ENCODE measurements at places on chromosomes 3 and 15. TPM values are rescaled to one million over a fixed set of nuclear protein-coding genes. Genes with fewer than 3 reads are reported as not detected.

- DNase-seq: no peak
Measured at GRCh38 chr3:67090474-67090873, 92.4 kb downstream of the KBTBD8 start.

DNA sequence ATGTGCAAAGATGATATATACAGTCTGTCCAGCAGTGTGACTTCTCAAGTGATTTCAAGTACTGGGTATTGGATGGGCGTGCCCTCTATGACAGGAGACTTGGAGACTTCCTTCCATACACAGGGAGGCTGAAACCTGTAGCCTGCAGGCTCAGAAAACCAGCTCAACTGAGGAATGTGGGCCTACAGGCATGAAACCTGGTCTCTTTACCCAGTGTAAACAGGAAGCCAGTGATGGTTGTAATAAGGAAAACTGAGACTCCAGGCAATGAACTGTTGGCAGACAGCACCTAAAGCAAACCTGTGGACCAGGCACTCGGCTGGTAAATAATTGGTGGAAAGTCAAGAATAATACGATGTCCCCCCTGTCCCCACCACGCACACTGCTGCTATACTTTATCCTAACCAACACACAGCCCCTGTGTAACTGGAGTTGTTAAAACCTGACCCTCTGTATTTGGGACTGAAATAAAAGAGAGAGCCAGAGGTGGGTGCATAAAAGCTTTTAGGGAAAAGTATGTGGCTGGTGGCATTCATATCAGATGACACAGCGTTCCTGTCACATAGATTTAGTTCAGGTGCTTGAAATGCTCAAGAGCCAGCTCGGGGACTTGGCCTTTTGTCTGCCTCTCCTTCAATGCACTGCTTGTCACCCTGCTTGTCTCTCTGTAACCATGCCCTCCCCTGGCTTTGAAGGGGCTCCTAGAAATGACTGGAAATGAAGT, 144.7 kb downstream of the TPRG1 start:
- DNase-seq: no peak

GRCh38 chr3:100932491-100932890, 60.7 kb downstream of the ABI3BP start:
- no peak for DNase-seq

DNA sequence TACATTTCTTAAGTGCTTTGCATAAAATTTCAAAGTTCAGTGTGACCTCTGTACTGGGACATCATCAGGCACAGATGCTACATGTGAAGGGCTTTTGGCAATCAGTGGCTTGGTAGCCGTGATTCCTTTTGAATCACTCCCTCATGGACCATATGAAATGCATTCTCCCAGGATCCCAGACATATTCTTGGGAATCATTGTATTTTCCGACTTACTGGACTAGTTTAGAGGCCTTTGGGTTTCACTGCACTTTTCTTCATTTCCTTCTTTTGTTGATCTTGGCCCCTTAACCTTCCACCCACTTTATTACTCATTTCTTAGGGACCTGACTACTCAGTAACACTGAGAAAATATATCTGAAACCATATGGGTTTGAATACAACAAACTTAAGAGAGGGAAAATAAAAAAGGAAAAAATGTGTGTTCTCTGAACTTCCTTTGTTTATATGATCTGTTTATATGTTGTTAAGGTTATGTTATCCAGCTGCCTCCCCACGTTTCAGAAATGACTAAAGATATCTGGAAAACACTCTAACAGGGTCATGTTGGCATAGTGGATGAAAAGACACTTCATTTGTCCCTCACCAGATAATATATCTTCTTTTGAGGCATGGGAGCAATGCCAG, 35.1 kb downstream of the HMG20A start:
- DNase-seq: peak; percentile 53

GRCh38 chr15:88513195-88513594, 33.3 kb downstream of the DET1 start:
- DNase-seq: no peak

DNA sequence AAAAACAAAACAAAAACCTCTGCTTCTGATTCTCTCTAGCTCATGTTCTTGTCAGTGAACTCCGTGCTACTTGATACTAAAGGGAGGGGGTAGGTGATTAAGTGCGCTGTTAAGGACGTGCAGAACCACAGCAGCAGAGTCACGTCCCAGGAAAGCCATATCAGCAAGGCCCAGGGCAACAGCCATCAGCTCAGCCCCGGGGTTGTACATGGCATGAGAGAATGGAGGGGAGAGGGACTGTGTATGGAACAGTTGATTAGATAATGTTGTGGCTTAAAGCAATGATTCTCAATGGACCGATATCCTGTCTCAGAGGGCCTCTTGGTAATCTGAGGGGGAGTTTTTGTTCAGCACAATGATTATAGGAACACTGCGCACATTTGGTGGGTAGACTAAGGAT, 27.6 kb downstream of the C2CD4A start:
- DNase-seq: no peak

- no peak for DNase-seq
Measured at GRCh38 chr3:196932600-196932999, 9.7 kb downstream of the NCBP2 start.

DNA sequence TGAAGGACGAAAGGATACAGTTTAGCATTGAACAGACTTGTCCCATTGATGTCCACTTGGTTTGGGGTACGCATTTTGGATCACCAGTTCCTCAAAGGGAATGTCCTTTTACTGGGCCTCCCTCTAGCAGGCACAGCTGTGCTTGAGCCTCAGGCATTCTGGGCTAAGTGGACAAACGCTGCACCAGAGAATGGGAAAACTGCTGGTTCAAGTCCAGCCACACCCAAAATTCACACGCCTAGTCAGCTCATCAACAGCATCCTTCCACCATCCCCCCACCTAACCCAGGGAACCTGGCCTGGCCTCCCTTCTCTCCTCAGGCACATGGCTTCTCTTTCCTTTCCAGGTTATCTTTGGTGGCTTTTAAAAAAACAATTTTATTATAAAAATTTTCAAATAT, 59.1 kb upstream of the ALDH1A3 start:
- DNase-seq: no peak

- DNase-seq: no peak
Measured at GRCh38 chr3:136184703-136185102, 11.4 kb downstream of the MSL2 start.

DNA sequence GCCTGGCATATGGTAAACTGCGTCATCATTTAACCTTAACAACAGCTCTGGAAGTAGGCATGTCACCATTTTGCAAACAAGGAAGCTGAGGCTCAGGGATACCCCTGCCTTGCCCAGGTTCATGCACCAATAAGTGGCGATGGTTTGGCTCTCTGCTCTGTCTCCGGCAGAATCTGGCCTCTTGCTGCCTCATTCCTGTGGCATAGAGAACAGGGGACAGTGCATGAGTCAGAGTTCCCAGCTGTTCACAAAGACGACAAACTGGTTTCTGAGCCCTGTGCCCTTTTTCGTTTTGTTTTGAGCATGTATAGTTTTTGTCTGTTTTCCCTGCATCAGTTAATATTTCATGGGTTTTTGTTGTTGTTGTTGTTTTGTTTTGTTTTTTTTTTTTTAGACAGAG, 236.8 kb downstream of the OPA1 start:
- no peak for DNase-seq

- DNase-seq: no peak
Measured at GRCh38 chr15:60394689-60395097, 3.1 kb downstream of the ANXA2 start.

- no peak for DNase-seq
Measured at GRCh38 chr3:128701342-128702212, 24.4 kb upstream of the RAB7A start.

DNA sequence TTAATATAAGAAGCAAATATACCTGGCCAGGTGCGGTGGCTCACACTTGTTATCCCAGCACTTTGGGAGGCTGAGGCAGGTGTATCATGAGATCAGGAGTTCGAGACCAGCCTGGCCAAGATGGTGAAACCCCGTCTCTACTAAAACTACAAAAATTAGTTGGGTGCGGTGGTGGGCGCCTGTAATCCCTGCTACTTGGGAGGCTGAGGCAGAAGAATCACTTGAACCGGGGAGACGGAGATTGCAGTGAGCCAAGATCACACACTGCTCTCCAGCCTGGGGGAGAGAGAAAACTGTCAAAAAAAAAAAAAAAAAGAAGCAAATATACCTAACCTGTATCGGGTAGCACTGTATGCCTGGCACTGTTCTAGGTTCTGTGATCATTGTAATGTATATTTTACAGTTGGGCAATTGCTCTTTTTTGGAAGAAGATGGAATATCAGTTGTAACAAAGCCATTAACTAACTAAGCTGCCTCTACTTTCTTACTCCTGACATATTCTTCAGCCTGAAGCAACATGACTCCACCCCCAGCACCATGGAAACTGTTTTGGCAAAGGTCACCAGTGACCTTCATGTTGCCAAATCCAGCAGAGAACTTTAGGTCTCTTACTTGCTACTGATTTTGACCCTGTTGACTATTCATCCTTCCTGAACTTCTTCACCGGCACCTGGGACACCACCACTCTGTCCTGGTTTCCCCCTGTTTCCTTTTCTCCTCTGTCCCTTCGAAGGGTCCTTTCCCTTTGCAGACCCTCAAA, 203.8 kb downstream of the RPLP1 start:
- DNase-seq: no peak

DNA sequence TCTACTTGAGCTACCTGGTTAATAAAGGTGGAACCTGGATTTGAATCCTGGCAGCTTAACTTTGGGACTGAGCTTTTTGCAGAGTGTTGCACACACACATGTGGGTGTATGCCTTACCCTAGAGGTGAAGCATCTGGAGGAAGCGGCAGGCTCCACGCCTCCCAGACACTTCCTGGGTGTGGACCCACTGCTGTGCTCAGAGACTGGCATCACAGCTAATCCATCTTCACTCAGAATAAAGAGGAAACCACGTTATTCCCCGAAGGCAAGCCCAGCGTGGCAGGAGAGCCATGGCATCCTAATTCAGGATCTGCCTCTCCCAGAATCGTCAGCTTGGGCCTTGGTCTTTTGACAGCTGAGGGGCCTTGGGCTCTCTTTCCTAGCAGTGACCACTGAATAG, 25.5 kb downstream of the CCDC13 start:
- no peak for DNase-seq

GRCh38 chr15:62552444-62552843, 387.4 kb upstream of the C2CD4B start:
- DNase-seq: no peak

DNA sequence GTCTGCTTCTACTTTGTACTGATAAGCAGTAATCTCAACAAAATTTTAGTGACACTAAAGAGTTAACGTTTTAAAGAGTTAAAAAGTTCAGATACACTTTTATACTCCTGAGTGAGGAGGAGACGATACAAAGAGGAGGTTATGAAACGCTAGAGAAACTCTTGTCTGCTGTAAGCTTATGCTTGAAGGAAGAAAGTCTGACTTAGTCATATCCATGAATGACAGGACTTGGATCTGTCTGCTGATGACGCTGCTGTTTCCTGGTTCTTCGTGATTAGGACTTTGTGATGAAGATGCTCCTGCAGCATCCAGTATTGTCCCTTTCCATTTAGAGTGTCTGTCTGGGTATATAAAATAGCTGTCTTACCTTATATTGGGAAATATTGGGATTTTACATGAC, 15.8 kb downstream of the TCF12 start:
- no peak for DNase-seq

DNA sequence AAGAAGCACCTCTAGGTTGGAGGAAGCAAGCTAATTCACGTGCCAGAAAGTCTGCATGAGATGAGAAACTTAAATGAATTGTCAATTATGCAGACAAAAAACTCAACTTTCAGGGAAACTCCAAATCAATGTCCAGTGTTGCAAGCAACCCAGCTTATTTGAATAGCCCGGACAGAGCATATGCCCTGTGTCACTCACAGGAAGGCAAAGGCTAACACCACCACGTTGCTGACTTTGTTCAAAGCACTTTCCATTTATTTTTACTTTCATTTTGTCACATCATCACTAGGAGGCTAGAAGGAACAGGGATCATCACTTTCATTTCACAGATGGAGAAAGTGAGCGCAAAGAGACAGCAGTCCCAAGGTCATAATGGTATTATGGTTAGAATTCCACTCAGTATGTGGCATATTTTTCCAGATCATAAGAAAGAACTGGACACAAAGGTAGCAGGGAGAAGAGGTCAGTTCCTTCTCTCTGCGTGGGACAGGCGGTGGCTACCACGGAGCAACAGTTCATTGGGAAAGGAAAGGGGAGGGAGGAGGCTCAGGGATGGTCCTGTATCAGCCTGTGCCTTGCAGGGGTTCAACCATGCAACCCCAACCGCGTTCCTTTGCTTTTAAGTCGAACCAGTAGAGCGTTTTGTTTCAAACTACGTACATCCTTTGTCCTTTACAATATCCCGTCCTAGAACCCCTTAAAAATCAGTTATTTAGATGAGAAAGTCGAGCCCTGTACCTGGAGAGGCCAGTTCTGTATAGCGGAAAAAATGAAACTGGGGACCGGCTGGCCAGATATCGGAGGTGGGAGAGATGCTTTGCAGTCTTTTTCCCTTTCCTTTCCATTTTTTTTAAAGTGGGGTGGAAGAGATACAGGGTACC, 1.1 kb downstream of the HEG1 start:
- DNase-seq: no peak

DNA sequence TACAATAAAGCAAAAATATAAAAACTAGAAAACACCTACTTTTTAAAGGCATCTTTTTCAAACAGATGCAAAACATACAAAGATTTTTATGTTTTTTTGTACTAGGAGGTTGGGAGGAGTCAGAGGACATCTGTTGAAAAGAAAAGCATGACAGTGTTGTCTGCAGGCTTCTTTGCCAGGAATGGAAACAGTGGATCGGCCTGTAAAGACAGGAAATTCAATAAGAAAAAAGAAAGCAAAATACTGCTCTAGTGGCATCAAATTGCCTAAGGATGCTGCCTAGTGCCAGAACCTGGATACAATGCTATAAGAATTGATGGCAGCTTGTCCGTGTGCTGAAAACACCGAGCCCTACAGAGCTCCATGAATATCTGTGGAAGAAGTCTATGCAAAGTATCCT, 69.9 kb downstream of the TBC1D5 start:
- no peak for DNase-seq

GRCh38 chr3:76965122-76965725, 74.7 kb upstream of the ROBO2 start:
- no peak for DNase-seq

DNA sequence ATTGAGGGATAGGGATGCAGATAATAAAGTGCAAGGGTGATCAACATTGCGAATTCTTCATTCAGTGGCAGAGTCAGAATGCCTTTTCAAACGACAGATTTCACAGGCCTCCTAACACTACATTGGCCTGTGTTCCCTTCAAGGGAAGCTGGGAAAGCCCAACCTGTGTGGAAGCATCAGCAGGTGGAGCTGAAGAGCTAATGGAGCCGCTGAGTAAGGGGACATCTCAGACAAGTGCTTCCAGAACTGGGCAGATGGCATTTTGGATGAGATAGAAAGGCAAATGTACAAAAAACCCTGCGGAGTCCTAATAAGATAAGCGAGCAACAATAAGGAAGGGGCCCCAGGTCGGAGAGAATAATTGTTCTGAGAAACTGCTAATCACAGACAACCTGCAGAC, 8.5 kb upstream of the SLC24A5 start:
- DNase-seq: no peak

The CHST2 gene
- polyA plus RNA-seq: 28.4 TPM

The CGNL1 gene
- 57.5 TPM for polyA plus RNA-seq

The NR1I2 gene
- polyA plus RNA-seq: 0.58 TPM

The REC114 gene
- not detected for polyA plus RNA-seq

The LEKR1 gene
- 2.0 TPM for polyA plus RNA-seq

The PCLAF gene
- 60.1 TPM for polyA plus RNA-seq

The ACKR2 gene
- polyA plus RNA-seq: 2.6 TPM

The ZDHHC23 gene
- 9.3 TPM for polyA plus RNA-seq

The FGF12 gene
- 8.6 TPM for polyA plus RNA-seq

The SLC22A14 gene
- polyA plus RNA-seq: 0.57 TPM
